Endothelial cell (in vitro differentiated cells): ENCODE measurements at places on chromosomes 5 and 9. TPM values are rescaled to one million over a fixed set of nuclear protein-coding genes. Genes with fewer than 3 reads are reported as not detected.

The OBP2A gene
- not detected for total RNA-seq

The MAP1B gene
- 251 TPM for total RNA-seq

DNA sequence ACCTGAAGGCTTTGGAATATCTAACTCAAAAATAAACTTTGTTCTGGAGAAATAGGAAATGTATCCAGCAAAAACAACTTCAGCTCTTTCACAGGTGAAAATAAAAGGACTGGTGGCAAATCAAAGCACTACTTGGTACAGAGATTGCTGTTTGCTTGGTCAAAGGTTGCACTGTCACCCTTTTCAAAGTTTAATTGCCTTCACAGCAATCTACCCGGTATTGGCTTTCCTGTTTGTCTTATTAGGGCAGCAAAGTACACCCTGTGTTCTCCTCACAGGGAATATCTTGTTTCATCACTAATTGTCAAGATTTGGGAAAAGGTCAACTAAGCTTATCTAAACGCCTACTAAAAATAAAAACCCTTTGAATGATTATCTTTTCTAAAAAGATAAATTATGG lies 214.1 kb upstream of the ADCY2 start:
- H3K27me3 ChIP-seq, result no peaks in the 10 kb centered on the region
- H3K27ac ChIP-seq, result no peak overlapping the region
- H3K36me3 ChIP-seq, result no peaks in the 10 kb centered on the region
- no peaks in the 10 kb centered on the region for H3K4me1 ChIP-seq
- no peak overlapping the region for H3K4me3 ChIP-seq

- peaks cover 2% of the 10 kb centered on the region for H3K27me3 ChIP-seq
- no peaks in the 10 kb centered on the region for H3K36me3 ChIP-seq
- H3K27ac ChIP-seq, result no peak overlapping the region
- H3K4me3 ChIP-seq, result no peak overlapping the region
These were observed 2.2 kb upstream of the CCDC125 start for GRCh38 chr5:69334793-69335268.

- no peak overlapping the region for H3K4me3 ChIP-seq
- H3K27ac ChIP-seq, result peak overlapping the region; percentile 2
- peaks cover 3% of the 10 kb centered on the region for H3K27me3 ChIP-seq
- H3K4me1 ChIP-seq, result peaks cover 6% of the 10 kb centered on the region
- no peak for DNase-seq
- H3K36me3 ChIP-seq, result peaks cover 5% of the 10 kb centered on the region
These were observed 16.7 kb downstream of the SLC28A3 start for GRCh38 chr9:84323858-84324257.
